Activated CD8-positive, alpha-beta memory T cell treated with anti-CD3 and anti-CD28 coated beads, Interleukin-2, amount 10 ng/mL, durations not matched to agents 7 days and 5 days (primary cell): ENCODE measurements at places on chromosomes 5 and 9.

DNA sequence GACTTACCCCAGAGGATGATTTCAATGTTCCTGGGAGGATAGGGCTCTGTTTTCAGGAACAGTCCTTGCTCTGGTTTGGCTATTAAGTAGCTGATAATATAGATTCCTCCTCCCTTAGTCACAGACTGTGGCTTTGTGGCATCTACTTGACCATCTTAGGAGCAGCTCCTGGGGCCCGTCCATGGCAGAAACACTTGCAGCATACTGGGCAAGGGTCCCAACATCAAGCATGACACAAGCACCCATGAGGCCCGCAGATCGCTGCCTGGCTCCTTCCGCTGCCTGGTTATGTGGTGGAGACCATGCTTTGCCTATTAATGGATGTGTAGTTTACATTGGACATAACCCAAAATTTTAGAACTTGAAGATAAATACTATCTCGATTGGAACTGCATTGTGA is 170.1 kb downstream of the ICE1 start:
- DNase-seq, result no peak

DNA sequence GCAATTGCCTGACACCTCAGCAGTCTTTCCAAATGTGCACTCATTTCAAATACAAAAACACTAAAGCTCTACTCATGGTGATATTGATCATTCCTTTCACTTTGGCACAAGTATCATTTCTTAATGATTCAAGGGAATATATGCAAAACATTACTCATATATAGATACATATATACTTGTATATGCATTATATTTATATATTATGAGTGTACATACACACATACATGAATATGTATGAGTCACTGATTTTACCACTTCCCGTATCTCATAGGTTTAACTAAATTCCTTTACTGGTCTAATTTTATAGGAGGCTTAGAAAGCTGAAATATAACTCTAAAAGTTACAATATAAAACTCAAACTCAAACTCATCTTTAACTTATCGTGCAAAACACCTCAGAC is 156.5 kb downstream of the CDH9 start:
- DNase-seq, result no peak

GRCh38 chr5:134371834-134372340 is 518 bp downstream of the UBE2B start:
- peak; percentile 63 for DNase-seq

DNA sequence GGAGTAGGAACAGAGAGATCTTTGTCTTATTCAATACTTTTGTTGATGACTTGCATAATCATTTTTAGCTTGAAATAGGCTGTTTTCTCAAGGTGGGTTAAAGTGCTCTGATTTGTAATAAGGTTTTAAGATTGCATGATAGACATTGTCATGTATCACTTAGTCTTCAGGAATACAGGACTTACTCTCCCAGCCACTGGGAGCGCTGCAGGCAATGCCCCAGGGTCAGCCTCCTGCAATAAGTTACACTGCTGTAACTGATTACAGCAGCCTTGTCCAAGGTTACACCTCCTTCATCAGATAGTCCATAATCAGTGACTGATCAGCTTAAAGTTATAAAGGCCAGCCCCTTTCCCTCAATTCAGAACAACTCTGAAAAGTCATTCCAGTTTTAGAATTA is 218.6 kb downstream of the ESM1 start:
- DNase-seq, result no peak

- DNase-seq, result no peak
Measured at GRCh38 chr9:127225801-127226625, 38.6 kb upstream of the GARNL3 start.

DNA sequence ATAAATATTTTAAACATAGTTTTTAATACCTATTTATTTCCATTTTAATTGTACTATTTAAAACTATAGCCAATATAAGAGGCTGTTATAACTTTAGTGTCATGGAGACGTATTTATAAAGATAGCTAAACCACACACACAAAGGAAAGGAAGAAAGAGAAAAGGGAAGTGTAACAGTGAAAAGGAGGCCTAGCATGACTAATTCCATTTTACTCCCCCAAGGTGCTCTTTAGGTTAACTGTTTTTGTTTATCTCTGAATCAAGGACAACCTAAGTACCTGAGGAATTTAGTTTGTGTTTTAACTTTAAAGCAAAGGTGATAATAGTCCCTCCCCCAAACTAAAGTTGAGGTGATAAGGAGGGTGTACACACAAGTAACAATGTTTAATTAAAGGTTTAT is 1188.9 kb upstream of the C9orf72 start:
- no peak for DNase-seq

DNA sequence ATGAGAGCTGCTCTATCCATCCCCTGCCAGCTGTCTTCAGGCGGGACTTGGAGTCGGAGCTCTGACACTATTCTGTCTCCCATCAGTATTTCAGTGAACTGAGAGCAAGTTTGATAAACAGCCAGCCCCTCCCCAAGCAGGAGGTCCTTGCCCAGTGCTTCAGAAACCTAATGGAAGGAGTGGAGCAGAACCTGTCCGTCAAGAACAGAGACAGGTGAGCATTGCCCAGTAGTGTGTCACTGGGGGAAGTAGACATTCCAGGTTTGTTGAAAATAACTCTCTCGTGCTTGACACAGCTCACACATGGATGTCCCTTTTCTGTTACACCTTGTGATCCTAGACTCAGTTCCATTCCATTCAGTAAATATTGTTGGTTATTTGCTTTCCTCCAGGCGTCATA is 13.2 kb upstream of the TLX3 start:
- no peak for DNase-seq

DNA sequence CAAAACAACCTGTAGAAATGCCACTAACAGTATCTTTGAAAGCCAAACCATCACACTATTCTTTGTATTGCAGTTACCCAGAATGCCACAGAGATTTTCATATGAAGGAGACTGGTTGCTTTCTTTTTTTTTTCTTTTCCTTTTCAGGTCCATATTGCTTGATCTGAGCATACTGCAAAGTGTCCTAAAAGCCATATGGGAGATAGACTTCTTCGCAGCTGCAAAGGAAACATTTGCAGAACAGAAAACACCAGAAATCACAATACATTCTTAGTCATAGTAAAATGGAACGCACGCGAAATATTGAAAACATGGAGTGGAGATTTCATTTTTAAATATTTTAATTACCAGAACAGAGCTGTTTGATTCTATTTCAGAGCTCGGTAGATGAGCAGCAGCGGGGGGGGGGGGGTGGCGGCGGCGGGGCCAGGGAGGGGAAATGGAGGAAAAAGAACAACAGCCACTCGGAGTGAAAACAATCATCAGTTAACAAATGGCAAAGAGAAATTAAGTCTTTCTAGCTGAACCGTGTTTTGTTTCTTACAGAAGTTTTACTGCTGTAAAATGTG is 284.1 kb downstream of the NFIB start:
- no peak for DNase-seq

GRCh38 chr5:143957455-143957854 is 145.5 kb downstream of the HMHB1 start:
- no peak for DNase-seq

DNA sequence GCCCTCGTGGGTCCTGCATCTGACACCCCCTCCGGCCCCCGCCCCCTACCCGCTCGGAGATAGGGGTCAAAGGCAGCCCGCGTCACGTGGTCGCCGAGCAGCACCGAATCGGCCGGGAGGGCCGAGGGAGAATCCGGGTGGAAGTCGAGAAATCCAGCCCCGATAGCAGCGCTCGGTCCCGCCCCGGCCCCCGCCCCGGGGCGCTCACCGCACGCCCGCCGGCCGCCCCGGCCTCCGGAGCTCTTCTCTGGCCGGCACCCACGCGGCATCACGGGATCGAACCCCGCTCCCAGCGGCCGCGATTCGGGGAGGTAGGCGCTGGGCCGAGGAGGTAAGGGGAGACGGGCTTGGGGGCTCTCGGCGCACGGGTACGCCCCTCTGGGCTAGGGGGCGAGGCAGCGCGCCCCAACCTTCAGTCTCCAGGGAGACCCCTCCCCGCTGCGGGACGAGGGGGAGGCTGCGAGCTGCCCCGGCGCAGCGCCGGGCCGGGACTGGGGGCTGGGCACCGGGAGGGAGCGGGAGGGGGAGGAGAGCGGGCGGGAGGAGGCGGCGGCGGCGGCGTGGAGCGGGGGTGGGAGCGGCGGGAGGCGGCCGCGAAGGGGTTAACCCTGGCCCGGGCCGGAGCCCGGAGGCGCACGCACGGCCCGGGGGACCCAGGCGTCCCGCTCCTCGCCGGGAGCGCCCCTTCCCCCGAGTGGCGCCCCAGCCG is 22.1 kb upstream of the NDST1 start:
- no peak for DNase-seq
